Neural crest cell (in vitro differentiated cells): ENCODE measurements at places on chromosomes 1 and 21.

DNA sequence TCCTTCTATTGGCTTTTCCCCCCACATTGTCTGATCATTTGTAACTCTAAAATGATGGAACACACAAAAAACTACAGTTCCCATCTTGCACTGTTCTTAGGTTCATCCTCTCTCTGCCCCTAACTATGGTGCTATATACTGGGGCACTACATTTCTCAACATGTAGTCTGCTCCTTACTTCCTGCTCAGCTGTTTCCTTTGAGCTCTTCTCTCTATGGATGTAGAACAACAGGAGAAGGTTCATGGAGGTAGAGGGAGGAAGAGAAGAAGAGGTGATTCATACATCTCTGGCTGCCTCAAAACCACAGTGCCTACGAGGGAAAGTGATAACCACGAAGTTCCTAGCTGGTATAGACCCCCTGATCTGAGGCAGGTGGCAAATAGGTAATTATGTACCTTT is 7.0 kb upstream of the C1orf146 start:
- no peaks in the 10 kb centered on the region for H3K4me1 ChIP-seq
- no peak overlapping the region for H3K27ac ChIP-seq
- H3K36me3 ChIP-seq = no peaks in the 10 kb centered on the region
- no peak overlapping the region for H3K4me3 ChIP-seq
- DNase-seq = no peak
- no peaks in the 10 kb centered on the region for H3K27me3 ChIP-seq

GRCh38 chr1:27655151-27655937 is 16.6 kb downstream of the IFI6 start:
- peak overlapping the region; percentile 48 for H3K27ac ChIP-seq
- no peaks in the 10 kb centered on the region for H3K36me3 ChIP-seq
- DNase-seq = no peak
- H3K27me3 ChIP-seq = peaks cover 5% of the 10 kb centered on the region
- peak overlapping the region; percentile 63 for H3K4me3 ChIP-seq

DNA sequence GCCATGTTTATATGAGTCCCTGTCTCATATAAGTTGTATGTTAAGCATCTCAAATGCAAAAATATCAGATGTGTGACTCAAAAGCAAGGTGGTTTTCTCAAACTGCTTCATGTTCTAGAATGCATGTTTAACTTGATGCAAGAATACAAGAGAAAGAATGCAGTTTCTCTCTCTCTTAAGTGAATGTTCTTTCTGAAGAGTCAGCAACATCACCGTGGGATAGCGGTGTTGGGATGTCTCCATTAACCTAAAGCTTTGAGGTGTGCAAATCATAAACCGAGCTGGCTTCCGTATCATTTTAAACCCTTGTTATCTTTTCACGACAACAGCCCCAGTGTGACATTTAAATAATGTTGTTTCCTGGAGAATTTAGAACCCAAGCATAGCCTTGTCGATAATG is 48.4 kb upstream of the TARBP1 start:
- peaks cover 61% of the 10 kb centered on the region for H3K4me1 ChIP-seq
- no peaks in the 10 kb centered on the region for H3K27me3 ChIP-seq
- H3K36me3 ChIP-seq = no peaks in the 10 kb centered on the region
- H3K27ac ChIP-seq = no peak overlapping the region
- no peak overlapping the region for H3K4me3 ChIP-seq
- DNase-seq = no peak

DNA sequence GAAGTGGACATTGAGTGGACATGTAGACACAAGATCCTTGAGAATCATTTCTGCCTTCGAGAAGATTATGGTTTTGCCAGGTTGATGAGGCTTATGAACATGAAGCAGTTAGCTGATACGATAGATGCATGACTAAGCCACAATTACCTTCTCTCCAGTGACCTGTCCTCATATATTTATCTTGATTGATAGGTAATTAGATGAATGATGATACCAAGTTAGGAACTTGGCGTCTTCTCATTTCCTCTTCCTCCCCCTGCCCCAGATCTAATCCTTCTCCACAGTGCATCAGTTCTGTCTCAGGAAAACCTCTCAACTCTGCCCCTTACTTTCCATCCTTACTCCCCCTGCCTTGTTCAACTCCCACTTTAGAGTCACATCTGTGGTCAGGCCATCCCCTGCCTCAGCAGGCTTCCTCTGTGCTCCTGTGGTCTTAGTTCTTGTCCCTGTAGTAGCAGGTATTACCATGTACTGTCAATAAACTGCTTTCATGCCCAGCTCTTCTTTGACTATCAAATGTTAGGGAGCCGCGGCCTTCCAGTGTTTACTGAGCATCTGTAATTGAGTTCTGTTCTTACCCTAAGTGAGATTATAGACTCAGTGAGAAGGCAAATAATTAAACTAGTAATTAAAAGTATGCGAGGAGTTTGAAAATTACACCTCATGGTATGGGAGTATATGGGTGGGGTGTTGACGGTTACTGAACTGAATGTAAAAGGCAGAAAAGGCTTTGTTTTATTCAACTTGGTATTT is 5.1 kb downstream of the ST6GALNAC3 start:
- DNase-seq = no peak
- no peaks in the 10 kb centered on the region for H3K27me3 ChIP-seq

DNA sequence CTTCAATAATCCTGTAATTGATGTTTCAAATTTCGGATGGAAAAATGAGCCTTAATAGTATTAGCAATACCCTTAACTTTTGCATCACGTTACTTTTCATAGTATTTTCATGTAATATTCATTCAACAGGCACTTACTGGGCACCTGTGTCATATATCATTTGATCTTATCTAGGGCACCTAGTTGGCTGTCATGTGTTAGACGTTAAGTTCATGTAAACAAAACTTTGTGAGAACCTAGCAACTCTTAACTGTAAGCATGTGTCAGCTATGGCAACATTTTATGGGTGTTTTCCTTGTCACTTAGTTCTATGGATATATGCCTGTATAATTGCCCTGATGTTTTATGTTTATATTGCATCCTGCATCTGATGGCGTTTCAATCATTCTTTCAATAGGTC is 777 bp downstream of the LAMC2 start:
- H3K27me3 ChIP-seq = peaks cover 61% of the 10 kb centered on the region
- H3K4me3 ChIP-seq = peak overlapping the region; percentile 75
- no peak overlapping the region for H3K27ac ChIP-seq
- H3K4me1 ChIP-seq = peaks cover 9% of the 10 kb centered on the region

- H3K4me3 ChIP-seq = no peak overlapping the region
- no peak overlapping the region for H3K27ac ChIP-seq
- peaks cover 19% of the 10 kb centered on the region for H3K4me1 ChIP-seq
- DNase-seq = no peak
Observed at GRCh38 chr1:25197235-25197975, 34.9 kb downstream of the SYF2 start.

DNA sequence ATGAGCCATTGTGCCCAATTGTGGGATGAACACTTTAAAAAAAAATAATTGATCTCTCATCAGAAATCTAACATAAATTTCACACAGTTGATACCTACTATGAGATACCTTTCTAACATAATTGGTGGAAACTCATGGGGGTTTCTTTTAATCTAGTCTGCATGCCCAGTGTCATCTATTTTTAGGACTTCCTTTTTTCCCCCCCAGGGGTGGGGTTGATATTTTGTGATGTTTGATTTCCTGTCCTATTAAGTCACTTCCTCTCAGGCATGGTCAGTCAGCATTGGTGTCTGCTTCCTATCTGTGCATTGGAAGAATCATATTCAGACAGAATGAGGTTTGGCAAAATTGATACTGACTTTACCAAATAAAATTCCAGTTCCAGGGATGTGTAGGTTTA is 21.5 kb downstream of the NFYC start:
- H3K27me3 ChIP-seq = no peaks in the 10 kb centered on the region
- peaks cover 36% of the 10 kb centered on the region for H3K4me1 ChIP-seq
- H3K36me3 ChIP-seq = no peaks in the 10 kb centered on the region
- H3K4me3 ChIP-seq = no peak overlapping the region
- no peak for DNase-seq
- H3K27ac ChIP-seq = no peak overlapping the region
